ENCODE measurements at places on chromosomes 1 and 21.

GRCh38 chr1:118223426-118223825 is 38.4 kb upstream of the SPAG17 start:
- DNase-seq = peak; percentile 26

GRCh38 chr1:85857991-85858390 is 149.8 kb upstream of the ZNHIT6 start:
- no peak for DNase-seq

GRCh38 chr1:18854331-18855025 is 5.0 kb downstream of the TAS1R2 start:
- DNase-seq = no peak

- no peak for DNase-seq
Measured at GRCh38 chr1:154798645-154799044, 71.4 kb downstream of the KCNN3 start.

DNA sequence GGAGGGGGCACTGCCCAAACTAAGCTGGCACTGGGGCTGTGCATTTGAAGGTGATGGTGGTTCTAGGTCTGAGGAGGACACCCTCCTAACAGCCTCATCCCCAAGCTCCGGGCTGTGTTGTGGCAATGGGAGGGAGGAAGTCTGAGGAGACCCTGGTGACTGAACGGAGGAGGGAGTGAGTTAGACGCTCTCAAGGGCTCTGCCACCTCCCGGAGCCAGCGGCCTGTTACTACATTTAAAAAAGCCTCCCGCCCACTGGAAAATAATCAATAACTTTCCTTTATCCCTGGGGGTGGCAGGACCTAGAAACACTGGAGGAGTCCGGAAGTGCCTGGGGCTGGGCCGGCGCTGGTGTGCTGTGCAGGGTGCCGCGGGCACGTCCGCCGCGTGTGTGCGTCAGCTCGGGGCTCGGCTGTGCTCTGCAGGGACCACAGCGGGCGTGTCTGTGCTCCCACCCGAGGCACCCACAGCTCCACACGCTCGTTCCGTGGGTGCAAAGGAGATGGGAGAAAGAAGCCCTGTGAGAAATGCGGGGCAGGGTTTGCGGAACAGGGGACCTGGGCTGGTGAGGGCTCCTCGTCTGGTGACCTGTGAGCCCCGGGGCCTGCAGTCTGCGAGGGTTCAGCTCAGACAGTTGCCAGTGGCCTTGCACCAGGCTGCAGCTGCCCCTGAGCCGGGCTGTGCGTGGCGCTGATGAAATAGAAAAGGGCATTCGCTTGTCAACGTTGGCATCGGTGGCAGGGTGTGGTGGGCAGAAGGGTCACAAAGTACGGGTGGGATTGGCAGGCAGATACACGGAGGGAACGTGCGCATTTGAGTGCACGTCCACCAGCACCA is 5.3 kb downstream of the SAMD11 start:
- no peak for DNase-seq

DNA sequence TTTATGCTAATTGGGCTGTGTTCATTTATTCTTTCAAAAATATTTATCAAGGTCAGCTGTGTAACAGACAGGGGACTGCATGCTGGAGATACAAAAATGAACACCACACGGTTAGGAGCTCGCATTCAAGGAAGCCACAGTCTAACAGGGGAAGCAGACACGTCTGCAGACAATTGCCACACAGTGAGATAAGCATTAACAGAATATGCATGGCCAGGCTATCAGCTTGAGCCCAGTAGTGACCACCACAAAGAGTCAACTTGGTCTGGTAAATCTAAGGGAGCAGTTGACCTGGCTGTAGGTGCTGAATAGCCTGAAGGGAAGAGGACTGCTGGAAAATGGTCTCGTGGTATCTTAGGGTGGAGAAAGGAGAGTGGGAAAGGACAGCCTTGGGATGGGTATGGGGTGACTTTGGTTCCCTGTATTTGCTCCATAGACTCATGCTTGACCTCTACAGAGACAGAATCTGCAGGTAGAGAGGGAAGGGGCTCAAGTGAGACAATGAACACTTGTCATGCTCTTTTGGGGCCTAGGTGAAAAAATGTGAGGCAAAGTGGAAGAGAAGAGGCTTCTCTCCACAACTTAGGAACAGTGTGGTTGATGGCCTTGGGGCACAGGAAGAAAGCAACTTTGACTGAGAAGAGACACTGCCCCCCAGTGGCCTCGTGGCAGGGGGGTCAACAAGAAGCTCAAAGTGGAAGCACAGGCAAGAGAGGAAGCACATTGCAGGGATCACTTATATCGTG is 7.6 kb upstream of the NPL start:
- peak; percentile 84 for DNase-seq

DNA sequence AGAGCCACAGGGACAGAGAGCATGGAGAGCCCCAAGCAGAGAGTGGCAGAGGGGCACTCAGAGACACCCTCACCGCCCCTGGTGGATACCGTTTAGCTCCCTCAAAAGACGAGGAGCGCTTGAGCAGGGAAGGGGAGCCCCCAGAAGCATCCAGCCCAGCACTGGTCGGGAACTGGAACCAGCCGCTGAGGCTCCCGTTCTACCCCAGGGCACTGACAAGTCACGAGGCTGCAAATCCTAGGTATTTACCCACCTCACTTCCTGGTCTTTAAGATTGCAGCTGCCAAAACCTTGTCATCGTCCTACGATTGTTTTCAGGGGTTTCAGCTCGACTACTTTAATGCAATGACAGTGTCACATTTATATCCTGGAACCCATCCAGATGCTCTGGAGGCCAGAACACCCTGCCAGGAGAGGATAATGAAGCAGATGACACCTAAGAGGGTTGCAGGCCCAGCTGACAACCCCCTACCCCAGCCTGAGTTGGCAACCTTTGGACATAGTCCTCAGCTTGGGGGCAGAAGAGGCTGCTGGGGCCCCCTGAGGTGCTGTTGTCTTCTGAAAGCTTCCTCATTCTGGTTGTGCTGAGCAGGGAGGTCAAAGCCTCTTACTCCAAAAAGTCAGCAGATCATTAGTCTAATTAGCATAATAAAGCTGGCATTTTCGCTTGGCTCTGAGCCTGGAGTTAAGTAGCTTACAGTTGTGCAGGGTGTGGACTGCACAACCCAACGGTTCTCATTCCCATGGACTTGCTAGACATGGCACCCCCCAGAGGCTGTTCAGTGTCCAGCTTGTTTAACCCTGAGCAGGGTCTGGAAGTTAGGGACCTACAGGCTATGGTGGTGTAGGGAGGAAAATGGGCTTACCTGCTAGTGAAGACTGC is 20.6 kb upstream of the BACE2 start:
- no peak for DNase-seq

DNA sequence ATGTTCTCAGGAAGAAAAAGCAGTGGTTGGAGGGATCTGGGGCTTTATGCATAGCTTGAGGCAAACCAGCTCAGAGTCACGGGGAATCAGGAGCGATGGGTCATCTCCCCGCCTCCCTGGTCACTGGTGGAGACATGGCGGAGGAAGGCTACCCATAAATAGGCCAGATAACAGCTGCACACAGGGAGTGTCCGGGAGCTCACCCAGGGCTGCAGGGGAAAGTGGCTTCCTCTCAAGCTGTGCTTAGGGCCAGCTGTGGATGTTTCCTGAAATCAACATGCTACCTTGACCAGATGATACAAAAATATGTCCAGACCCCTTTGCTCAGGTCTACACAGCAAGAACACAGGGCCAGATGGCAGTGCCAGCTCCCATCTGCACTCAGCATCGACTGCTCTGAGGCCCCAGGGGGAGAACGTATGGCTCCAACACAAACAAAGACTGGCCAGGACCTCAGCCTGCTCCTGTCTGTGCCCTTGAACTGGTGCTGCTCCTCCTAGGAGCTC is 27.1 kb upstream of the RERE start:
- no peak for DNase-seq

DNA sequence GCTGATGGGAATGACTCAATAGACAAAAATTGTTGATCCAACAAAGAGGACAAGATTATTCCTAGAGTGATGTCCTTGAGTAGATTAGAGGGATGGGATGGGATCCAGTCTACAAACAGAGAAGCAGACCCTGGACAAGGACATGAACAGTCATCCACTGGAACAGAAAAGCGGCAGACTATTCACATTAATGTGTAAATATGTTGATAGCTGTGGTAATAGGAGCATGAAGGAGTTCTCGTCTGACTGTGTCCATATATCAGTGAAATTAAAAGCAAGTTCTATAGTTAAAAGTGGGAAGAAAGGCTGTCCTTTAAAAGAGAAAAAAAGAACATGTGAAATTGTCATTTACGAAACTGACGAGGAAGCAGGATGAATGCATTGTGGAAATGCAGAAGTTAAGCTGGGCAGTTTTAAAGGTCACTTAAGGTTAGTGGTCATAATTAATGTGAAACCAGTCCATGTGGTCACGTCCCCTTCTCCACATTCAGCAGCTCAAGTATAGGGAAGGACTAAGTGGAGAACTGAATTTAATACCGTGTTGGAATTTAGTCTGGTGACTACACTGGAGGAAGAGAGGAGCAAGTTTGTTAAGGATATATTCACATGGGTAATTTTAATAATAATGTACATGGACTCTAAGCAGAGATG is 62.1 kb downstream of the PIK3R3 start:
- no peak for DNase-seq

- DNase-seq = no peak
Measured at GRCh38 chr1:97350662-97351061, 570.2 kb downstream of the DPYD start.

DNA sequence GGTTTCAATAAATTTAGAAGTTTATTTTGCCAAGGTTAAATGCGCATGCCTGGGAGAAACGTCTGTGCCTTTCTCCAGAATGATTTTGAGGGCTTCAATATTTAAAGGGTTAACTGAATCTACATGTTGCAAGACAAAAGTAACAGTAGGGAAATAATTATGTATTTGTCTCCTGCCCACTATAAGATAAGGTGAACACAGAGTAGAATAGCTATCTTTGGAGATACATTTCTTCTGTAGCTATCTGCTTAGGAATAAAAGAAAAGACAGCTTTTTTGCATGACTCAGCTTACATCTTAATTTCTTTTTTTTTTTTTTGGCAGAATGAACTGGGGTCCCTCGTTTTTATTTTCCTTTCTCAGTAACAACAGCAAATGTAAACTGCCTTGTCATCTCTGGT is 1351.6 kb downstream of the AMY1C start:
- no peak for DNase-seq

DNA sequence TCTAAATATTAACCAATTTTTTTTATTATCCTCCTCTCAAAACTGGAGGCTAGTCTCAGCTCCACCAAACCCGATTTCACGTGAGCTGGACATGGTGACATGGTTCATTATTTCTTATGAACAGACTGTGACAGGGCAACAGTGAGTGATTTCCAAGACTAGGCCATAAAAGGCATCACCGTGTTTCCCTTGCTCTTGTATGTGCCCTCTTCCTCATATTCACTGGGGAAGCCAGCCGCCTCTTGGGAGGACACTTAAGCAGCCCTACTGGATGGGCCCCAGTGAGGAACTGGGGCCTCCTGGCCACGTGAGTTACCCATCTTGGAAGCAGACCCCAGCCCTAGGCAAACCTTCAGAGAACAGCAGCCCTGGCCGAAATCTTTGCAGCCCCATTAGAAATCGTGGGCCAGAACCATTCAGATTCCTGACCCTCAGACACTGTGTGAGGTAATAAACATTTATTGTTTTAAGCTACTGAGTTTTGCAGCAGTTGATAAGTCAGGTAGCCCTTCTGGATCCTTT is 105.0 kb downstream of the GALNT2 start:
- DNase-seq = no peak

GRCh38 chr1:10908266-10908665 is 104.2 kb upstream of the TARDBP start:
- no peak for DNase-seq

- no peak for DNase-seq
Measured at GRCh38 chr1:115118086-115118485, 28.8 kb upstream of the TSPAN2 start.

- DNase-seq = no peak
Measured at GRCh38 chr1:226967665-226968064, 27.6 kb downstream of the COQ8A start.

- peak; percentile 100 for DNase-seq
Measured at GRCh38 chr1:224182866-224183590, at the start of gene DEGS1. Gene DEGS1, plus strand, starts transcription at chr1:224183240. Its CDS starts 97 bp downstream, at chr1:224183337.

- DNase-seq = no peak
Measured at GRCh38 chr1:162835157-162835899, 25.6 kb downstream of the CCDC190 start.

- DNase-seq = no peak
Measured at GRCh38 chr1:101128846-101129245, 103.3 kb upstream of the DPH5 start.

GRCh38 chr1:44034423-44034822 is 3.2 kb upstream of the SLC6A9 start:
- no peak for DNase-seq

- DNase-seq = peak; percentile 79
Measured at GRCh38 chr1:17239420-17239819, 9.5 kb upstream of the PADI3 start.

DNA sequence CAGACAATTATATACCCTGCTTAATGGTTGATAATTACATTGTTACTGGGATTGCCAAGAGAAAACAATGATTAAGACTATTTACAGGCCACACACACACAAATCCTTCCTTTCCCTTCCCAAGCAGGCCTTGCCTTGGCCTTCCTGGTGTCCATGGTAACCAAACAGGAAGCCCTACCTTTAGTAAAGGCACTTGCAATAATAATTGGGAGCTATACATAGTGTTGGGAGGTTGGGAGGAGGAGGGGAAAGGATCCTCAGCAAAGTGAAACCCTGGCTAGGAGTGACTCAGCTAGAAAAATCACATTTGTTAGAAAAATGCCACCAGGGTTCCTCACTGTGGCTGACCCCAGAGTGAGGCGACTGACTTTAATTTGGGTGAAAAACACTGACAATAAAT is 122.3 kb upstream of the ADAR start:
- no peak for DNase-seq

- DNase-seq = no peak
Measured at GRCh38 chr1:17060306-17060749, 6.5 kb upstream of the SDHB start.

DNA sequence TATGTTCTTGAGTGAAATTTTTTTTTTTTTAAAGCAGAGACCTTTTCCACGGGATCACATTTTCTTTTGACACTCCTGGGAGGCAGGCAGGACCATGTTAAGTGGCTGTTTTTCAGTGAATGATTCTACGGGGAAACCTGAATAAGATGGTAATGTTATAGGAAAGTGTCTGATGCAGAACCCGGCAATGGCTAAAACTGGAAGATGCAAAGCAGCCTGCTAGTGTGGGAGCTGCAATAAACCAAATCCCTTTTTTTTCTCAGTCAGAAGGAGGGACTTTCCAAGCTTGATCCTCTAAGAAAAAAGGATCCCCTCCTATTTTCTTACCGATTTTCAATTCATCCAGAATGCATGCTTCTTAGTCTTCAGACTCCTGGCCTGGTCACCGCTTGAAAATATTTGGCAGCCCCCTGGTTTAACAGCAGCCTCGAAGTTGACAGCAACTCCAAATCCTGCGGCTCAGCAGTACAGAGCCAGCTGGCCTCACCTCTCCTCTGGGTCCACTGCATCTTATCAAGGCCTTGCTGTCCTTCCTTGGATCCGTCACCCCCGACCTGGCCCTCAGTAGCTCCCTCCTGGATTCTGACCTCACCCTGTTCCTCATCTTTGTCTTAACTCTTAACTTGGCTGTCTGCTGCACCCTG is 5.6 kb downstream of the MX2 start:
- no peak for DNase-seq

Data from D341Med (cell line).